ENCODE measurements at places on chromosomes 6 and 20.

GRCh38 chr20:37901654-37902503 is 1.0 kb upstream of the VSTM2L start:
- DNase-seq: no peak

- no peak for DNase-seq
Measured at GRCh38 chr20:41309817-41310216, 7.7 kb downstream of the ZHX3 start.

GRCh38 chr20:19583532-19584175 is 174.4 kb upstream of the RIN2 start:
- DNase-seq: no peak

- DNase-seq: no peak
Measured at GRCh38 chr6:163336961-163337360, 77.6 kb upstream of the QKI start.

- DNase-seq: no peak
Measured at GRCh38 chr20:58542411-58543095, 27.4 kb upstream of the APCDD1L start.

DNA sequence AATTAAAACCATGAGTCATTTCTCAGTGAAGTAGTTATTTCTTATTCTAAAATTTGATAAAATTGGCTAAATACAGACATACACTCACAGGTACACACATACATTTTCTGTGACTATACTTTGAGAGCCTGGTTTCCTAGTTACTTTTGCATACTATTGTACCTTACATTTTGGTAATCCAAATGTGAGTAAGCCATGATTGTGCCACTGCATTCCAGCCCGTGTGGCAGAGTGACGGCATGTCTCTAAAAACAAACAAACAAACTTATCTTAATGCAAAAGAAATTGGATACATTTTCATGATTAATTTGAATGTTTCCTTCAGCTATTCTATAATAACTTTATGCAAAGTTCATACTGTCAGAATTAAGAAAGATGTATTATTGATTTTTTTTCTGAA is 628.8 kb downstream of the GRIK2 start:
- no peak for DNase-seq

GRCh38 chr20:63009988-63010769 is 3.4 kb upstream of the BHLHE23 start:
- peak; percentile 14 for DNase-seq

GRCh38 chr6:13611715-13612114 is 3.4 kb upstream of the NOL7 start:
- DNase-seq: no peak

DNA sequence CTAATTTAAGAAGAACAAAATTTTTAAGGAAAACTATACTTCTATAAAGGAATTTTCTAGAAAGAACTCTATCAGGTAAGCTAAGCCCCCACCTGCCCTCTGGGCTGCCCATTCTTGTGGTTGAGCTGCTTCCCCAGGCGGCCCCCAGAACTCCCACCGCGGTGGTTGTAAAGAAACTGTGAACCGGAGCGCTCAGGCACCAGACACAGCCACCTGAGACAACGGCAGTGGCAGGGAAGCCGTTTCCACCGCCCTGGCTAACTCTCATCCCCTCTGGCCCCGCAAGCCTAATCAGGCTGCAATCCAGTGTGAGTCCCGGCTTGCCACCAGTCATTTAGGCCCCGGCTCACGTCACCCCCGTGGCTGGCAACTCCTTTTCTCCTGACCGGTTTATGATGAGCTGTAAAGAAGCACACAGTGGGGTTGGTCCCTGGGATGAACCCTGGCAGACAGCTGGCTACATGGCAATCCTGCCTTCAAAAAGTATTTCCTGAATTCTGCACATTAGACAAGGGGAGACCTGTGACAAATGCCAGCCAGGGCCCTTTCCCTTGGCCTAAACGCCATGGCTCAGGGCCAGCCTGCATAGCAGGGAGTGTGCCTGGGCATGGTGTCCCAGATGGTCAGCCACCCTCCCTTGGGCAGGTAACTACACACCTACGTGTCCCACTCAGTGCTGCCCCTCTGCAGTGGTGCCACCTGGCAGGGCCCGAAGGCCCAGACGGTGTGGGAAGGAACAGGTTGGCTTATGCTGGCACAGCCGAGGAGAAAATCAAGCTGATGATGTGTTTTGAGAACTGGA is 63.8 kb upstream of the GPR31 start:
- DNase-seq: no peak

DNA sequence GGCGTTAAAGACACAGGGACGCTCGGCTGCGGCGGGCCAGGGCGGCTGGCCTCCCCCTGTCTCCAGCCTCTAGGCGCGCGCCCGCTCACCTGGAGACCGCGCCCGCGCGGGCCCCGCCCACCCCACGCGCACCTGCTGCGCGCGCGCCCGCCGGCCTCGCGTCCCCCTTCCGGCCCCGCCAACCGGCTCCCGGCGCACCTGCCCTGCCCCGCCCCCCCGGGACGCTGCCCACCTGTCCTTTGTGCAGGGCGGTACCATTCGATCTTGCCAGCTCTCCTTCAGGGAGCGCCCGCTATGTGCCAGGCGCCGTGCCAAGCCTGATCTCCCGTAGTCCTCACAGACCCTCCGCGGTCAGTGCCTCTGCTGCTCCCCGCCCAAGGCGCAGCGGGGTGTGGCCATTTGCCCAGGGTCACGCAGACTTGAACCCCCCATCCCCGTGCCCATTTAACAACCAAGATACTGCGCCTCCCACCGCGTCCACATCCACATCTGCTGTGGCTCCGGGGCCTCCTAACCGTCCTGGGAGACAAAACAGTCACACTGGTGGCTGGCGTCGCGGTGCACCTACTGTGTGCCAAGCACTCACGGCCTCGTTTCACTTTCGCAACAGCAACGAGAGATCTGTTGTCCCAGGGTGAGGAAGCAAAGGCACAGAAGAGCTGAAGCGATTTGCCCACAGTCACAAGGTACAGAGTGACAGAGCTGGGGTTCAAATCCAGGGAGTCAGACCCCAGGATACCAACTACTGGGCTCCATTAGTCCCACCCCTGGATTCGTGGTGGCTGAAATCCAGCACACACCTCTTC is 48.1 kb downstream of the NOL4L start:
- no peak for DNase-seq

DNA sequence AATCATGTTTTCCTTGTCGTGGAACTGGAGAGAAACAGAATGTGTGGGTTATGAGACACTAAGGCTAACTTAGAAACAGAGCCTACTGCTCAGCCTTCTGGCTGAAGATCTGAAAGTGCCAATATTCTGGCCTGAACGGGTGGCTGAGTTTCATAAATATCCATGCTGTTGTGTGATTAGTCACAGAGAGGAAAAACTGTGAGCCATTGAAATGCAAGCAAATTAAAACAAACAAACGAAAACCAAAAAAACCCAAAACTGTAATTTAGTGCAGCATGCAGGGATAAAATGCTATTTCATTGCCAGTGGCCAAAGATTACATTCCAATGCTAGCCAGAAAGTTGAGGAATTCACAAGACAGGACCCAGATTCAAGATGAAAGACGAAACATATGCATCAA is 315.1 kb downstream of the UBE3D start:
- no peak for DNase-seq

GRCh38 chr6:129672881-129673631 is 36.9 kb downstream of the ARHGAP18 start:
- DNase-seq: peak; percentile 67

- no peak for DNase-seq
Measured at GRCh38 chr6:158397578-158397977, 85.3 kb downstream of the TULP4 start.

- DNase-seq: no peak
Measured at GRCh38 chr6:83479389-83479788, 32.9 kb upstream of the PRSS35 start.

DNA sequence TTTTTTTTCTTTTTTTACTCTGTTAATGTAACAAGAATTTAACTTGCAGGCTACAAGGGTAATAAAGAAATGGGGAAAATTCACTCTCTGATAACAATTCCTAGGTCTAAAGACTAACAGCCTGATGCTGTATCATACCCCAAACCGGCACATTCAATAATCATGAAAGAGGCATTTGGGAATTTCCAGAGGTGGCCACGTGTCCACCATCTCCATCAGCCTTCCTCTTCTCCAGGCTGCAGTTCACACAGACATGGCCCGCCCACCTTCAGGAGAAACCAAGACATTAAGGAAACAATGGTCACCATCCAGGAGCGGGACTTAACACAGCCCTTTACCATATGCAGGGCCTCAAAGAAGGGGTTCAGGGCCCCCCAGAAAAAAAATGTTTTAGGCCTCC is 44.8 kb downstream of the PDE10A start:
- no peak for DNase-seq

- no peak for DNase-seq
Measured at GRCh38 chr6:89542081-89542857, 96.3 kb downstream of the LYRM2 start.

DNA sequence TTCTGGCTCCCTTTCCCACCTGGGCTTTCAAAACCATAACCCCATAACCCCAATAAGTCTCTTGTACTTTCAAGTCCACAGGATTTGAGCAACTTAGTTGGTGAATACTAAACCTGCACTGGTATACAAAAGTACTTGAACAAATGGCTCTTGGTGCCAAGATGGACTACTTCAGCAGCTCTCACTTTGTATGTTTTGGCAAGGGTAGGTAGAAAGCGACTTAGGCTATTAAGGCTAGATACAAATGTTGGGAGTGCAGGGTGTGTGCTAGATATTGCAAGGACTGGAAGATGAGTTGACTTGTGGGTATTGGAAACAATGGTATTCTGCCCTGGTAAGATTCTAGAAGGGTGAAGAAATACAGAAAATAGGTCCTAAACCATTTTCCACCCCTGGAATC is 182.6 kb upstream of the MOCS1 start:
- no peak for DNase-seq

DNA sequence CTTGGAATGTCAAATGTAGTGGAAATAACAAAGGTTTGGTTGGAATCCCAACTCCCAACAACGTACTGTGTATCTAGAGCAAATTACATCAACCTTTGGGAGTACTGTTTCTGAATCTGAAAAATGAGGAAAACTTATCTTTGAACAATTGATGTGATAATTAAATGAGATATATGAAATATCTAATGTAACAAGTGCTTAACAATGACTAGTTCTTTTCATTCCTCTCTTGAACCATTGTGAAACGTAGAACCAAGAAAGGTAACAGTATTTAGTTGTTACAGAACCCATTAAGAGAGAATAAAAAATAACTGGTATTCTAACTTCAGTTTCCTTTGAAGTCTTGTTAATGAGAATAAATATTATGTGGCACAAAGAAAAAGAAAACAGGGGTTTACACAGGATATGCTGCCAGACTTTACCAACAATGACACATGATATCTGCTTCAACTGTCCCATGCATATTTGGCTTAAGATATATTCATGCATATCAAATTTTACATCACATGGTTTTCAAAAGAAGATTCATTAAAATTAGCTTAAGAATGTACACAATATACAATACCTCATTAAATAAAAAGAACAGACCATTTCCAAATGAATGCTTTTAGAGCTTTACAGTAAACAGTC is 111.8 kb downstream of the ATG5 start:
- DNase-seq: no peak

DNA sequence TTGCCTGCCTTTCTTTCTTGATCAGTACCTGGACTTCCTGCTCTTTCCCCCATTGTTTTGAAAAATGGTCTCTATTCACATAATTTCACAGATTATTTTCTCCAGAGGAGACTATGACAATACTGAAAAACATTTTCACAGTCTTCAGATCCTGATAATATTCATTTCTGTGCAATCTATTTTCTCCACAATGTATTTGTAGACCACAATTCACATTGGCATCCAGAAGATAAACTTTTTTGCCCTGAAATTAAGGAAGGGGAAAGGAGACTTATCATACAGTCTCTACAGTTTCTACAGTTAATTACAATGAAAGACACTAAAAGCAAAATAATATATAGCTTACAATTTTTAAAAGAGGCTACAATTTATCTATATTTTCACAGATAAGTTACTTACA is 18.4 kb downstream of the LCA5 start:
- DNase-seq: no peak

- DNase-seq: no peak
Measured at GRCh38 chr6:116088946-116089345, 11.7 kb upstream of the NT5DC1 start.

- no peak for DNase-seq
Measured at GRCh38 chr6:122012578-122012977, 386.9 kb upstream of the HSF2 start.

All from kidney epithelial cell (primary cell).